CD4-positive, alpha-beta T cell treated with Interleukin-17A for 4 hours (primary cell): ENCODE measurements at places on chromosomes 16 and 17.

DNA sequence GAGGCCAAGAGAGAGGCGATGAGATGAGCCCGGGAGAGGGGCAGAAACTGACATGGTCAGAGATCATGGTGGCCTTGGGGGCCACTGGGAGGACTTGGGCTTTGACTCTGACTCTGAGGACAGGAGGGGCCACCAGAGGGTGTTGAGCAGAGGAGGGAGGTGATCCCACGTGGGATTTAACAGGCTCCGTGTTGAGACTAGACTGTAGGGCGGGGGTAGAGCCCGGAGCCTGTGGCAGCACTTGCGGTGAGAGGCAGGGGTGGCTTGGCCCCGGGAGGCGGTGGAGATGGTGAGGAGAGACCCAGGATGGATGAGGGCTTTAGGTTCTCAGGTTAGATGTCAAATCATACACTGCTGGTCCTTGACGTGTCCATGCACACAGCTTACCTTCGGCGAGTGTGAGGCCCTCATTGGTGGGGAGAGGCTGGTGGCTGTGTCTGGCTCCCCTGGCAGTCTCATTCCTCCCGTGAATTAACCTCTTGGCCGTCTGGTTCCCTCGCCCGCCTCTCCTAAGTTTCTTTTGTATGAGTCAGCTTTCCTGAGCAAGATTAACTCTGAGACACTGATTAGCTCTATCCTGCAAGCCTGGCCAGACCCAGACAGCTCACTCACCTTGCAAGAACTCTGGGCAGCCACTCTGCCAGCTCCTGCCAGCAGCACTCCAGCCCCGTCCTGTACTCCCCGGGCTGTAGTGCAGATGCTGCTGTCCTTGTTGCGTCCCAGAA lies 39.7 kb downstream of the VPS35L start:
- DNase-seq = no peak

GRCh38 chr17:5695480-5695879 lies 111.2 kb upstream of the NLRP1 start:
- no peak for DNase-seq

DNA sequence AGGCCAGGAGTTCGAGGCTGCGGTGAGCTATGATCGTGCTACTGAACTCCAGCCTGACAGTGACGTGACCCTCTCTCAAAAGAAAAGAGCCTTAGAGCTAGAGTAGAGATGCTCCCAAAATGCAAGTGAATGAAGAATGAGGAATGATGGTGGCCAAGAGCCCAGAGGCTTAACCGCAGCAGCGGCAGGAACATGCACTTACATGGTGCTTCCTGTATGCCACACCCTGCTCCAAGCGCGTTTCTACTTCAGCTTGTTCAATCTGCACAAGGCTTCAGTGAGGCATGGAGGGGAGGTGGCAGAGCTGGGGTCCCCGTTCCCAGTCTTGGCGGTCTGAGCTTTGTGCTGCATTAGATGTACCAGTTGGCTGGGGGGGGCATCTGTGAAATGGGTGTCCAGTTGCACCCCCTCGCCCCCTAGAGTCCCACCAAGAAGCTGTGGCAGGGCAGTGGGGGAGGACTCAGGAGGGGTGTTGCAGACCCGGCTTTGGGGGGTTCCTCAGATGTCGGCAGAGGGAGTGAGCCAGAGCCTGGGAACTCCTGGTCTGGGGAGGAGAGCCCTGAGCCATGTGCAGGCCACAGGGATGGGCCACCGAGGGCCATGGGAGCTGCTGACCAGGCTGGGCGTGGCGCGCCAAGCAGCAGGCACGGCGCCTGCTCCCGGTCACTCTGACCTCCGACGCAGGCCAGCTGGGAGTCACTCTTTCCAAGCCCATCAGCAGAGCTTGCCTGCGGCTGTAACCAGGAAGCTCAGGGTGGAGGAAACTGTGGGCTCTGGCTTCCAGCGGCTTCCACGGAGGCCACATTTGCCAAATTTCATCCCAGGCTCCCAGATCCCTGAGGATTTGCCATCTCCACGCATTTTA lies 260.1 kb downstream of the PARN start:
- no peak for DNase-seq

- no peak for DNase-seq
Observed at GRCh38 chr16:9499941-9500593, 408.6 kb downstream of the HAPSTR1 start.

DNA sequence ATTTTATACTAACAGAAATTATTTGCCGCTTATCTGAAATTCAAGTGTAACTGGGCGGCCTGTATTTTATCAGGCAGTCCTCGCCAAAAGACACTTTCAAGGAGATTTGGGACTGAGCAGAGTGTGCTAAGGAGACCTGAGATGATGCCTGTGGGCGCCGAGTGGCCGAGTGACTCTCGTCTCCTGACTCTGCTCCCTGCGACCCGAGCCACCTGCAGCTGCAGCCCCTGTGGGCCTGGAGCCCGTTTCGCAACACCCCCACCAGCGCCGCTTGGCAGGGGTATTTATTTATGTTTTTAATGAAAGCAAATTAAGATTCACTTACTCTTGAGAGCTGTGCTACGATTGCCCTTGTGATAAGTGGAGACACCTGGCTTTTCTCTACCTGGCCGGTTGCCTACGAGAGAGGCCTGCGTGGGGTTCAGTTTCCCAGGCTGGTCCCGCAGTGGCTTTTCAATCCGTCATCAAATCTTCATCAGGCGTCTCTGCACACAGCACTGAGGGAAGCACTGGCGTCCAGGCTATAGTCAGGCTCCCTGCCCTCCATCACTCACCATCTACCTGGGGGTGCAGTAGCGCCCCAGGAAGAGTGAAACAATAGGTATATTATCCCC lies 124.0 kb downstream of the SEC14L1 start:
- DNase-seq = no peak

- no peak for DNase-seq
Observed at GRCh38 chr16:55408661-55409060, 70.3 kb upstream of the MMP2 start.

DNA sequence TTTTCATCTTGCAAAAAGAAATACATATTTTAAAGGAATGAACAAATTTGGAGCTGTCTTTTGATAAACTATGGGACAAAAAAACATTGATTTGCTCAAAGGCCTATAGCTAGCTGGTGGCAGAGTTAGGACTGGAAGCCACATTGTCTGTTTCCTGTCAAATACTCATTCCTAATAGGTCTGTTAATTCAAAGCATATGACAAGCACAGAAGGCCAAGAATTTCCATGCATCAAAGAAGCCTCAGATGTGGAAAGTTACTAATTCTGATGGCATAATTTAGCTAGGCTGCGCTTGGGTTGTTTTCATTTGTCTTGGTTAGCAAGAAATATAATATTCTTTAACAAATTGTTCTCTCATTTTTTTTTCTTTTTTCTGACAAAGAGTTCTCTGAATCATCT lies 98.0 kb downstream of the CDK5R1 start:
- DNase-seq = no peak

GRCh38 chr17:65553646-65554552 lies 7.5 kb downstream of the AXIN2 start:
- DNase-seq = no peak

DNA sequence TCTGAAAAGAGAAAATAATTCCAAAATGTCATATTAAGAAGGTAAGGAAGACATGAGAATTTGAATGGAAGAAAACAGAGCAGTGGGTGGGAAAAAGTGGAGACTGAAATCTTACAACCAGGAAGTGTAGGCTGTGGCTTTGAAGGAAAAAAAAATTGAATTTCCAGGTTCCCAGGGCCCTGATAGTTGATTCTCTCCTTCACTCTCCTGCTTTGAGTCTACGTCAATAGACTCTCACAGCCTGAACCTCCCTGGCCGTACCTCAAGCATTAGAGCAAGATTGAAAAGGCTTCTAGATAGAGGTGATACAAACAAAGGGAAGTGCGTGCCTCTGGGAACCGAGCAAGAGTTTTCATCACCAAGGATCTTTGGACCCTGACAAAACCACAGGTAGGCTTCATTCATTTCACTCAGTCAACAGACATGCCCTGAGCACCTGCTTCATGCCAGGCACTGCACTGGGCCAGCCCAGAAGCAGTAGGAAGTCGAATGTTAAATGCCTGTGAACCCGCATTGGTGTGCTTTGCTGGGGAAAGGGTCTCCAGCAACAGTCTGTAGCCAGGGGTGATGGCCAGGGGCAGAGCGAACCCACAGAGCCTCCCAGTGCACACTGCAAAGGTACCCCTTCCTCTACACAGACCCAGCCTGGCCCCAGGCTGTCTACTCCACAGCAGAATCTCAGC lies 163.9 kb downstream of the SLC39A11 start:
- DNase-seq = no peak

DNA sequence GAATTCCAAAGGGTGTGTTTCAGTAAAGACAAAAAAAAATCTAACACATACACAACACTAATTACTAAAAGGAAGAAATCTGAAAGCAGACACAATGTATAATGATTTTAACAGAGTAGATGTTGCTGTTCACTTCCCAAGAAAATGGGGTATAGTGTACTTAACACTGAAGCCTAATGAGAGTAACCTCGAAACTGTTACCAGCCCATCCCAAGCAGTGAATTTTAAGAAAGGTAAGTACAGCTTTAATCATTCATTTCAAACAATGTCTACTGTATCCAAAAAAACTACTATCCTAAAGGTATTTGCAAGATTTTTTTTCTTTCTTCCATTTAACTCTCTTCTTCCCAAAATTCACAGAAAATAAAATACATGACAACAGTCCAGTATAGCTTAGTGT lies 8.3 kb downstream of the GRB2 start:
- DNase-seq = no peak

- no peak for DNase-seq
Observed at GRCh38 chr17:82803606-82804005, 36.2 kb downstream of the ZNF750 start.

DNA sequence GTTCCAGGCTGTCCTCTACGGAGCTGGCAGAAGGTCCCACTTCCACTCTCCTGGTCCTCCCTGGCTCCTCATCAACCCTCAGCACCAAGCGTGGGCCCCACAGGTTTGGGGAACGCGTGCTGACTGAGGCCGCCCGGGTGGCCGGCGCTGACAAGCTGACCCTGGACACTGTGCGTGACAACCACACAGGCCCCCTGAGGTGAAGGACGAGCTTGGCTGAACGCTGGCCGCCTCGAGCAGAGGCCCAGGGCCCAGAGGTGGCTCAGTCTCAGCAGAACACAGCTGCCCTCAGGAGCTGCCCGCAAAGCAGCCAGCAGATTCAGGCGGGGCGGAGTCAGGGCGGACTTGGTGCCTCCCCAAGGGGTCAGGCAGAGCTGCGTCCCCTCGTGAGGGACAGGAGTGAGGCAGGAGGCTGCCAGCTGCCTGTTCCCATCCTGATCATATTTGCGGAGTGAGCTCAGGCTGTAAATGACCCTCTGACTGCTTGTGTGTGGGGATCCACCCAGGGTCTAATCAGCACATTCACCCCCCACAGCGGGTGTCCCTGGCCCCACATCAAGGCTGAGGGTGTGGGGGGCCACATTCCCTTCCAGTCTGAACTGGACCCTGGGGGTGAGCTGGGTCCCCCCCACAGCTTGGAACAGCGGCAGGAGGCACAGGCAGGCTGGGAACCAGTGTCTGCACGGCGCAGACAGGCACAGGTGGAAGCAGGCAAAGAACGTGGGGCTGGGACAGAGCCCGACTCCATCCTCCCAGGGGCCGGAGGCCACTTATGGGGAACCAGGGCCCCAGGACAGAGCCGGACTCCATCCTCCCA lies 105.1 kb upstream of the METRNL start:
- no peak for DNase-seq

DNA sequence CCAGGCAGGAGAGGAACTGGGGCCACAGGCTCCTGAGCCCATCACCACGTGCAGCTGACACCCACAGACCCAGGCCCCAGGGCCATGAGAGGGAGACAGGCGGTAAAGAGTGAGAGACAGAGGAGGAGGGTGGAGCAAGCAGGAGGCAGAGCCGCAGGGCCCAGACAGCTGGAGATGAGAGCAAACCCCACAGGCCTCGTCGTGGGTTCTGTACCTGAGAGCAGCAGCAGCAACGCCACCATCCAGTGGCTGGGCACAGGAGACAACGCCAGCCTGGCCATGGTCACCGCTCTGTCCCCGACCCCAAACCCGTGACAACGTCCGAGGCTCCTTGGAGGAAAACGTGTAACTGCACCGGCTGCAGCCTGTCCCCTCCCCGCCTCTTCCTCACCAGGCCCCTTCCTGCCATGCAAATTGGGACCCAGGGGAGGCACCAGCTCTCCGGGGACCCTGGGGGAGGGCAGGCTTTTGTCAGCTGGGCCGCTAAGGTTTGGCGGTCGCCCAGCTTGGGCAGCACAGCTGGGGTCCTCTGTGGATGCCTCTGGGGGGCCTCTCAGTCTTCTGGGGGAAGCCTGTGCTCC lies at the start of gene CD79B:
TSS of gene CD79B (minus strand) at position 351 of the 581 bp plus-strand sequence. CDS start at position 281, 70 bp downstream.
- DNase-seq = peak; percentile 60

DNA sequence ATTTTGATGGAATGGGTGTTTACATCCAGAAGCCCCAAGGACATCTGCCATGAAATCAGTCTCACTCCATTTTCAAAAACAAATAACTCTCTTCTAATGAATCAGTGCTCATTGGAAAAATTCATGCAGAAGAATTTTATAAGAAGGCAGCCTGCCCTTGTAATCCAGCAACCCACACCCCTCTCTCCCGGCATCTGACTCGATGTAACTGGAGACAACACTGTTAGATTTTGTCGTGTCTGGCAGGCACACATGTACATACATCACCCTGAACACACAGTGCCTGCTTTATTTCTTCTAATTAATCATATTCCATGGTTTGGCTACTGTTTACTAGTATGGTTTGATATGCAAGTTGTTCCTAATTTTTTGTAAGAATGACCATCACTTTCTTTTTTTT lies 11.9 kb upstream of the PLD6 start:
- DNase-seq = no peak

DNA sequence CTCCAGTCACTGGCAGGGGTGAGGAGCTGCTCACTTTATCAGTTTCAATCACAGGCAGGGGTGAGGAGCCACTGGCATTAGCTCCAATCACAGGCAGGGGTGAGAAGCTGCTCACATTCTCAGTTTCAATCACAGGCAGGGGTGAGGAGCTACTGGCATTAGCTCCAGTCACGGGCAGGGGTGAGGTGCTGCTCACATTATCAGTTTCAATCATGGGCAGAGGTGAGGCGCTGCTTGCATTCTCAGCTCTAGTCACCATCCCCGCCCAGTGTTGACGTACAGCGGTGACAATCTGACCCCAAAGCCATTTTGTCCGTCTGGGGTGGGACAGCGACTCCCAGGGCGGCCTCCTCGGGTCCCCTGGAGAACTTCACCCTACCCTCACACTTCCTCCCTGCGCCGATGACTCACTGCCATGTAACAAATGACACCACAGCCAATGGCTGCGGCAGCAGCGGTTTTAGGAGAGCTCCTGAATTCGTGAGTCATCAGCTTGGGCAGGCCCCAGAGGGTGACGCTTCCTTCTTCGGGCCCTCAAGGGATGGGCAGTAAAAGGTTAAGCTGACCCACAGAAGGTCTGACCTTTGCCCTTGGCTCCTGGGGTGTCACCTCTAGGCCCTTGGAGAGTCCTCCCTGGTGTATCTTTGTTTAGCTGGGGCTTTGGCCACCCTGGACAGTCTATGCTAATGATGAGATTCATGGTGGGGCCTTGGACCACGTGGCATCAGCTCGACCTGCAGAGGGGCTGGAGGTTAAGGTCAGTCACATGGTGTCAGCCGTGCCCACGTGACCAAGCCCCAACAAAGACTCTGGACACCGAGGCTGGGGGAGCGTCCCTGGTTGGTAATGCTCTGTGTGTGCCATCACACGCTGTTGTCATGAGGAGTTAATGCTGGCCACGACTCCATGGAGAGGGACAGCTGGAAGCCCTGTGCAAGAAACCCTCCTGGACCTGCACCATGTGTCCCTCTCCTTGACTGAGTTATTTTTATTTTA lies 171.7 kb downstream of the C16orf95 start:
- no peak for DNase-seq
